Astrocyte of the spinal cord (primary cell): ENCODE measurements at places on chromosomes 3 and 15.
A peak's percentile ranks its signal among the peaks of the same experiment; 100 is the strongest.

DNA sequence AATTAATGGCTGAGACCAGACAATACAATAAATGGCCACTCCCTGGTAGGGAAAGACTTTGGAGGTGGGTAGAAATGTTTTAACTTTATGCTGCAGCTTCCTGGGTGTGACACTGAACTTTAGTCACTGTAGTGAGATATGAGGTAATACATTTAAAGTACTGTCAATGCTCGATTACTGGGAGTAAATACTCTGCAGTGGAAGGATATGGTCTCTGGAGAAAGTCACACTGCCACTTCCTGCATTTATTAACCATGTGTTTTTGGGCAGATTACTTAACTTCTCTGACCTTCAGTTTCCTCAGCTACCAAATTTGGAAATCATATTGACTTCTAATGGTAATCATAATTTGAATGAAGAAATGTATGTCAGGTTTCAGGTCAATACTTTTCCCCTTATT lies 317.1 kb upstream of the TGFBR2 start:
- no peak for DNase-seq

DNA sequence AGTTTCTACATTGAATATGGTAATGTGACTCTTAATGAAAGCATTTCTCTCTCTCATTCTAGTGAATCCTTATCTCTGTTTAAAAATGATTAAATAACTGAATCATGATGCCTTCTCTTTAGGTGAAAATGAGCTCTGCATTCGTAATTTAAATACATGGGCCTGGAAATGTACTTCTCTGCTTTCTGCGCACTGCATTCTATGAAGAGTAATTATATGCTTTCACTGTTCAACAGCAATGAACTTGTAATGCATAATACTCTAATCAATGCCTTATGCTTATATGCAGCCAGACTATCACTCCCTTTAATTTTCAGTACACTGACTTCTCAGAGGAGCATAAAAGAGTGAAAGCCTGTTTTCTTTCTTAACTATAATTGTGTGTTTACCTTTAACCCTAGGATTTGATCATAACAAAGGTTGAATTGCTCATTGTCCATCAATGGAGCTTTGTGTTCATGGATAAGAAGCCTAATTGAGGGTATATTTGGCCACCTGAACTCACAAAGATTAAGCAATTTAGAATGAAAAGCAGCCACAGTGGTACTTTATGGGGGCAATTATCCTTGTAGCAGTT lies 330.8 kb upstream of the PDZRN3 start:
- DNase-seq, result no peak

- DNase-seq, result no peak
These were observed 2.1 kb downstream of the HDAC11 start for GRCh38 chr3:13482106-13482690.

GRCh38 chr3:148881286-148881685 lies 16.2 kb downstream of the CPA3 start:
- DNase-seq, result peak; percentile 34

DNA sequence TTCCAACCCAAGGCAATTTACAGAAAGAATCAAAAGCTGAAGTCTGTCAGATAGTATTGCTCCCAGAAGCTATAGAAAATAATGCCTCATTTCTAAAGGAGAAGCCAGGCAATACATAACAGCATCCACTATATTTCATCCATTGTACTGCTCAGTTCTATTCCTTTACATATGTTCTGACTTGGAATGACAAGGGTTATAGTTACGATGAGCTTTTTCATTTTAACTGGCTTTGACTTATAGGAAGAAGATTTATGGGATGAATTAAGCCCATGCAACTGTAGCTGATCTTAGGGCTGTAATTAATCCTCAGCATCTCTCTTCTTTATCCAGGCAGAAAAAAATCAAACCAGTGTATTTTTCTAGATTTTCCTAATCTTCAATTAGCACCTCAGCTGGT lies 676.3 kb upstream of the CCDC54 start:
- DNase-seq, result no peak

- no peak for DNase-seq
These were observed 5.9 kb downstream of the EIF2AK4 start for GRCh38 chr15:39939487-39940452.

DNA sequence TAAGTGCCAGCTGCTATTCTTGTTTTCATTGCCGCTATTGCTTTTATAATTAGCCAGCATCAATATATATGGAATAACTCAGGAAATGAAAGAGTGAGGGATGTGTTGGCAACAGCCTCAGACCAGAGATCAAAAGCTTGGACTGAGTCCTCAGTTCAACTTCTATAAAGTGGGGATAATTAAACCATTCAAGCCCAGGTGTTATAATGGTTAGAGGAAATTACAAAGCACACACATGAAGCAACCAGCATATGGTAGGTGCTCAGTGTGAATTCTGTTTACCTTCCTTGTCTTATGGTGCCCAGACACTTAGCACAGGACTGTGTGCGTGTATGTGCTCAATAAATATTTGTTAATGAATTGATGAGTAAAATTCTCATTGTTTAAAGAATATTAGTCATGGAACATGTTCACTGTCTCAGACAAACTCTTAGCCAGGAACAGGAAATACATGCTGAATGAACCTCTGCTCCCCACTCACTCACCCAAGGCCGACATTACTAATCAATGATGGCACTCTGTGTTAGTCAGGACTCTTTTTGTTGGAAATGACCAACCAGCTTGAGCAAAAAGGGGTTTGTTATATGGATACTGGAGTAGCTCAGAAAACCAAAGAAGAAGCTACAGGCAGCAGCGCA lies 16.7 kb upstream of the CCDC174 start:
- DNase-seq, result no peak

- no peak for DNase-seq
These were observed 20.3 kb downstream of the BBS4 start for GRCh38 chr15:72706266-72706665.
